ENCODE measurements at places on chromosomes 1 and 21.
A peak's percentile ranks its signal among the peaks of the same experiment; 100 is the strongest.

DNA sequence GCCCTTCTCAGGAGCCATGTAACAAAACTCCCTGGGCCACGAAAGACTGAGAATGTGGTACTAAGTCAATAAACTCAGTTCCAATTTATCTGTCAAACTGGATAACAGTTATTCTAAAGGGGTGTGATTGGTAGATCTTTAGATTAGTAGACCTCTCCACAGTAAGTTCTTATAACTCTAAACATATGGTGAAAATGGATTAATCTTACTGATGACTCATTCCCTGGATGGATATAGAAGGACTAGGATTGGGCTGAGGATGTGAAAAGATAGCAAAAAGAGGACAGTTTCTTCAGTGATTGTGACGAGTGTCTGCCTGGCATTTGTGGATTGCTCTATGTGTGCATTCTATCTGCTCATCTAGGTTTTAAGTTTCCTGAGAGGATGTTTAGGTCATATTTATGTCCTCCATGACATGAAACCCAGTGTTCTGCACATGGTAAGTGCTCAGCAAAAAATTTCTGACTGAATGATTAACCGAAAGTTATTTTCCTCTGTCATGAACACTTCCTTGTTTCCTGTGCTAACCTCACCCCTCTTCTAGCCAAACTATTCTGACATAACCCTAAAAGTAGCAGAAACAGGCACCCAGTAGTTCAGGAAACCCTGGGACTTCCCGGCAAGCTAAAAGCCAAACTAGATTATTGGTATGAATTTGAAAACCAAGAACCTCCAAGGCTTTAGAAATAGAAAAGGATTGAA, 397.5 kb upstream of the PLXNA2 start:
- DNase-seq, result no peak

GRCh38 chr1:234573711-234574299, 36.2 kb downstream of the IRF2BP2 start:
- DNase-seq, result no peak

DNA sequence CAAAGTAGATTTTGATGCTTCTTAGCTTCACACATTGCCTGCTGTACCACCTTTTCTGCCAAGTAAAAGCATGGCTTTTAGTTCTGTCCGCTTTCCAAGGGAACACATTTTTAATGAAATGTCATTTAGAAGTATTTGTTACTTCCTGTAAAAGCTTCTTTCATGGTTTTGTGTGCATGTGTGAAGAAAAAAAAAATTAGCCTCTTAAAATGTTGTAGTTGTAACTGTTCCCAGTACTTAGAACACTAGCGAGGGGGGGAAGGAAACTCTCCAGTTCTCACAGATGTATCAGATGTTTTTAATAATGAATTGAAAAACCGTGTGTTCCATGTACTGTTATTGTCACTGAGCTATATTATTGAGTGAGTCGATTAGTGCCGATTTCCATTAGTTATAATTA, 568.3 kb upstream of the ADGRL2 start:
- no peak for DNase-seq

DNA sequence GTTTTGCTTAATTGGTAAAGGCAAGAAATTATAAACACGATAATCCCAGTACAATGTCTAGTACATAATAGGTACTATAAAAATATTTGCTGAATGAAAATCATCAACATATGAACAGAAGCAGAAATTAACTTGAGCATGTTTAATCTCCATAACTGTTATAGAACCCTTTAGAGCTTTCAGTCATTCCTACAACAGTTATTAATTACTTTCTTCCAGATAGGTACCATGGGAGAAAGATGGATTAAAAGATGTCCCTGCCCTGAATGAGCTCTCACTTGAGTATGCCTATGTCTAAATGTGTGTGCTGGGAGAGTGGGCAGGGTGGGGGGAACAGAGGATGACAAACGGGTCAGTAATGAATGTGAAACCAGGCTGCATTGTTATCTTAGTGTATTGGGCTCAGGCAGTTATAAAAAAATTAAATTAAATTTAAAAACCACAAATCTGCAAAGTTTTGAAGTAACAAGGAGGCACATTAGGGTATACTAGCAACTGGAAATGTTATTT, 2.4 kb downstream of the EPS15 start:
- no peak for DNase-seq

DNA sequence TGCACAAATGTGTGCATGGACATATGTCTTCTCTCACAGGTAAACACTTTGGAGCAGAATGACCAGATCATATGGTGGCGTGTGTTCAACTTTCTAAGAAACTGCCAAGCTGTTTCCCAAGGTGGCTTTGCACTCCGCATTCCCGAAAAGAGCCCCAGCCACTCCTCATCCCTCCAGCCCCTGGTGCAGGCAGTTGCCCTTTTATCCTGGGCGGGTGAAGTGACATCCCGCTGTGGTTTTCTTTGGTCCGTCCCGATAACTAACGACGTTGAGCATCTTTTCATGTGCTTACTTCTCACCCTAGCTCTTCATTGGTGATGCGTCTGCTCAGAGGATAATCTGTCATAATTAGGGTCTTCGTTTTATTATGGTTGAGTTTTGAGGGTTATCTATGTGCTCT, 612.5 kb downstream of the MATN1 start:
- DNase-seq, result no peak

- DNase-seq, result no peak
Observed at GRCh38 chr1:62977366-62977765, 193.4 kb downstream of the ATG4C start.

DNA sequence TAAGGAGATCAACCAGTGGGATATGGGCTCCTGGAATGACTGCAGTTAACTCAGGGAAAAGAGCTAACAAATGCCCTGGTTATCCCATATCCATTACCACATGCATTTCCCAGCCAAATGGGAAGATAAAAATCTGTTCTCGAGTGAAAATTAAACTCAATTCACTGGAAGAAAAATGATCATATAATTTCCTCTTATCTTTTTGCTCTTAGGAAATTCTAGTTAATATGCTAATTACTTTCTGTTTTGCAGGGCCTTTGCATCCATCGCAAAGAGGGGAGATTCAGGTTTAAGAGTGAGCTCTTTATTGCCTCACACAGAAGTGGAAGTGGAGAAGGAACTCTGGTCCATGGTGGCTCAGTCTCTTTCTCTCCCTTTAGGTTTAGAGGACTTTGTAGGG, 3.9 kb upstream of the IL24 start:
- DNase-seq, result no peak

- no peak for DNase-seq
Observed at GRCh38 chr1:4118746-4119515, 218.9 kb upstream of the C1orf174 start.

GRCh38 chr1:177170756-177171535, at the start of gene BRINP2:
Gene BRINP2 (plus strand): TSS chr1:177170958. CDS start chr1:177229877, 58,919 bp downstream.
- DNase-seq, result peak; percentile 57

DNA sequence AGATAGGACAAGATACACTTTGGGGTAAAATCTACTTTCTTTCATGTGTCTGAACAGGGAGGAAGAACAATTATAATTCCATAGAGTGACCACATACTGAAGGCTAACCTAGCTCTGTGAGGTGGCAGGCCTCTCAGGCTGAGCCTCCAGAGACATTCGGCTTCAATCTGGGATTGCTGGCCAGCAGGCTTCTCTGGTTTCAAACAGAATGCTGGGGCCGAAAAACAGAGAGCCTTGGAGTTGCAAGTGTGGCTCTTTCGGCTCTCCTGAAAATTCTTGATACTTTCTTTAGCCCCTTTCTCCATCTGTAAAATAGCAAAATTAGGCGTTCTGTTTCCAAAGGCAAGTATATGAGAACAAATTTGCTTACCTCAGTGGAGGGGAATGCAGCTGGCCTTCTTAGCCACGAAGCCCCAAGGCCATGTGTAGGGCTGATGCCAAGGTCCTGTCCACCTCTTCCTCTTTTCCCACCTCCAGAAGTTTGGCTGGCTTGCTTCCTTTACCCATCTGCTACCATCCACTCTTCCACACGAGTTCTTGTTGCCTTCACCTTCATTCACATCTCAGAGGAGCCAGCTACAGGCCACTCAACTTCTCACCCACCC, 30.0 kb upstream of the UBE2U start:
- DNase-seq, result no peak

GRCh38 chr1:63774617-63775417, 1.0 kb downstream of the ROR1 start:
- DNase-seq, result peak; percentile 39

DNA sequence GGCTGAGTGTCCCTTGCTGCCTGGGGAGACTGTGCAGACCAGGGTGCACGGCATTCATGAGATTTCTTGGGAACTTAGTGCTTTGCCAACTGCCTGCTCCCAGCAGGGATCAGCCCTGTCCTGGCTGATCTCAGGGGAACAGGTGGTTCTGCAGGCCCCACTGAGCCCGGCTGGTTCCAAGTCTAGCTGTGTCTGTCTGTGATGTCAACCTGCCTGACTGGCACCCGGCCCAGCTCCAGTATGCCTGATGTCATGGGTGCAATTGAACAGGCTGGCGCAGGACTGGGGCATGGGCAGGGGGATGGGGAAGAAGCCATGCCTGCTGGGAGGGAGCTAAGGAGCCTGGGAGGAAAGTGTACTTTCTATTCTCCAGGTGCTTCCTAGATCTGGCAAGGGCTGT, 227.1 kb downstream of the GRIK3 start:
- DNase-seq, result no peak

DNA sequence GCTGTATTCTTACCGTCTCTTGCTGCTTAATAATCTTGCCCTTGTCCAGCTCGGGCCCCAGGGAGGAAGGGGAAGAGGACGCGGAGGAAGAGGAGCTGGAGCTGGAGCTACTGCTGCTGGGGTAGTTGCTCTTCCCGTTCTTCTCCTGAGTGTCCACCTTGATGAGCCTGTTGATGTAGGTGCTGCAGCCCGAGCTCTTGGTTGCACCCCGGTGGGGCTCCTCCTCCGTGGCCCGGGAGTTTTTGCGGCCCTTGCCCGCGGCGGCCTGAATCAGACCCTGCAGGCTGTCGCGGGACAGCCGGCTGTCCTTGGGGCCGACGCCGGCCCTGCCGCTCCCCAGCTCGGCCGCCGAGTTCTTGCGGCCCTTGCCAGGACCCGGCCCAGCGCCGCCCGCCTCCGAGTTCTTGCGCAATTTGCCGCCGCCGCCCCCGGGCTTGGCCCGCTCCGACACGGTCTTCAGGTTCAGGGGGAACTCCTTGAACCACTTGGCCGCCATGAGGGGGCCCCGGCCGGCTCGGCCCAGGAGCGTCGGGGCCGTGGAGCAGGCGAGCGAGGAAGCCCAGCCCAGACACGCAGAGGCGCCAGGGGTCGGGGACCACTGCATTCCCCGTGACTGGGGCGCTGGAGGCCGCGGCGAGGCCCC, 475 bp upstream of the TDRD10 start:
- DNase-seq, result no peak

GRCh38 chr1:50251702-50252101, 143.0 kb downstream of the ELAVL4 start:
- DNase-seq, result no peak

GRCh38 chr1:179099891-179100290, 18.0 kb downstream of the TOR3A start:
- DNase-seq, result no peak
